ENCODE measurements at places on chromosomes 1 and 21. TPM values are rescaled to one million over a fixed set of nuclear protein-coding genes. Genes with fewer than 3 reads are reported as not detected.

DNA sequence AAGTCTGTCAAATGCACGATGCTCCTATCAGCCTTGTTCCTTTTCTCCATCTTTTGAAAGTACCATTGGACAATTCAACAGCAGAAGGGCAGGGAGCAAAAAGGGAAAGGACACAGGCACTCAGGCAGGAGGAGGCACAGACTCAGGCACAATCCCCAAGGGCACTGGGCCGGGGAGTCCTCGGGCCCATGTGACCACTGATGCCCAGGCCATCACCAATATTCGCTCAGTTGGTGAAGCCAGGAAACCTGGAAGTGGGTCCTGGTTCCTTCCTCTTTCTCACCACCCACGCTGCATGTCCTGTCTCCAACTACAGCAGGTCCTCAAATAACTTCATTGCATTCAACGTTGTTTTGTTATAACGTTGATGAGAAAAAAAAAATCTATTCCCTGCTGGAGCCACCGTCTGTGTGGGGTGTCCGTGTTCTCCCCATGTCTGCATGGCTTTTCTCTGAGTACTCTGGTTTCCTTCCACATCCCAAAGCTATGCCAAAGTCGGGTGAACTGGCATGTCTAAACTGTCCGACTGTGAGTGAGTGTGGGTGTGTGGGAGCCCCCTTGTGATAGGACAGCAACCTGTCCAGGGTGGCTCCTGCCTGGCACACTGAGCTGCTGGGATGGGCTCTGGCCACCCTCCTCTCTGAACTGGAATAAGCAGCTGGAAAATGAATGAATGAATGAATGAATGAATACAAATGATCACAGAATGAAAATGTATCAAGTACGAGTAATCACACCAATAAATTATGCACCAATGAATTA, 12.5 kb downstream of the NID1 start:
- DNase-seq: no peak
- H3K4me1 ChIP-seq: peaks cover 24% of the 10 kb centered on the region
- H3K36me3 ChIP-seq: peaks cover 9% of the 10 kb centered on the region

GRCh38 chr1:11634365-11635192, 19.6 kb downstream of the FBXO2 start:
- H3K4me3 ChIP-seq: no peak overlapping the region
- no peaks in the 10 kb centered on the region for H3K4me1 ChIP-seq
- no peak overlapping the region for H3K27ac ChIP-seq
- DNase-seq: no peak

Gene RBM11
- total RNA-seq: not detected

- H3K27me3 ChIP-seq: no peaks in the 10 kb centered on the region
- H3K36me3 ChIP-seq: peaks cover 8% of the 10 kb centered on the region
- H3K4me3 ChIP-seq: peak overlapping the region; percentile 53
- H3K27ac ChIP-seq: peak overlapping the region; percentile 80
- H3K4me1 ChIP-seq: peaks cover 59% of the 10 kb centered on the region
- DNase-seq: peak; percentile 93
Measured at GRCh38 chr1:59707178-59707791, 107.5 kb upstream of the HOOK1 start.

Gene TBX15
- 5.7 TPM for total RNA-seq

GRCh38 chr1:168031627-168032026, 94.8 kb upstream of the MPC2 start:
- H3K27me3 ChIP-seq: peaks cover 2% of the 10 kb centered on the region
- no peak for DNase-seq
- H3K4me3 ChIP-seq: no peak overlapping the region

Measured in HFFc6 (cell line).